ENCODE measurements at places on chromosomes 7 and 10.
A peak's percentile ranks its signal among the peaks of the same experiment; 100 is the strongest.

GRCh38 chr7:3630081-3630480 is 329.0 kb downstream of the SDK1 start:
- no peak for DNase-seq

DNA sequence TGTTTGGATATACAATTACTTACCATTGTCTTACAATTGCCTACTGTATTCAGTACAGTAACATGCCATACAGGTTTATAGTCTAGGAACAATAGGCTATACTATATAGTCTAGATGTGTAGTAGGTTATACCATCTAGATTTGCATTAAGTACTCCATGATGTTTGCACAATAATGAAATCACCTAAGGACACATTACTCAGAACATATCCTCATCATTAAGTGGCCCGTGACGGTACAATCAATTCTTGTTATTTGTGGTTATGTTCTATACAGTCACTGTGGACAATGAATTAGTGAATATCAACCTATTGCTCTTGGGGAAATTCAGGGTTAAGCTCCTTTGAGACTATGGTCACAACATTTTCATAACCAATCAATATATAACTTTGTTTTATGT is 75.6 kb downstream of the MICU1 start:
- no peak for DNase-seq

DNA sequence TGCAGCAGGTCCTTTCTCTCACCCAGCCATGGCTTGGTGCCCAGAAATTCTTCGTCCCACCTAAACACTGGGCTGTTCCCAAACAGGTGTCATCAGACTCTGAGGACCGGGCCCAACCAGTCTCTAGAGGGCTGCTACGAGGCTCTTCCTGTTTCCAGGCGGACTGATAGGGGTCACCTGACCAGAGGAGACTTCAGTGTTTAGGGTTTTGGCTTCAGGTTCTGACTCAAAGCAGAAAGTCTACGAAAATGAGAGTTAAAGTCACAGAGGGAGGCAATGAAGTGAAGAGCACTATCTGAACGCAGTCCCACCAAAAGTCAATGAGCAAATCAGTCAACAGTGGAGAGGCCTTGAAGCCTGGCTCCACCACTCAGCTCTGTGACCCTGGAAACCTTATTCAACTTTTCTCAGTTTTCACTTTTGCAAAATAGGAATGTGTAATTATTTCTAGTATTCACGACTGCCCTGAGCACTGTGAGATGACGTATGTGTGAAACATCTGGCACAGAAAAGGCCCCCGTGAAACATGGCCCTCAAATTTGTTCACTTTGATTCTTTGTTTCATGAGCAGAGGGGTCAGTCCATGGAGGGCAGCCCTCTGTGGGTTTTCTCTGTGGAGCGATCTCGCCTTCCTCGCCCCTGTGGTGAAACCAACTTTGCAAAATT is 189.9 kb upstream of the PDE1C start:
- DNase-seq: no peak

GRCh38 chr10:120480848-120481247 is 23.8 kb downstream of the PLPP4 start:
- no peak for DNase-seq

- DNase-seq: no peak
Observed at GRCh38 chr10:77348751-77349150, 288.9 kb downstream of the KCNMA1 start.

DNA sequence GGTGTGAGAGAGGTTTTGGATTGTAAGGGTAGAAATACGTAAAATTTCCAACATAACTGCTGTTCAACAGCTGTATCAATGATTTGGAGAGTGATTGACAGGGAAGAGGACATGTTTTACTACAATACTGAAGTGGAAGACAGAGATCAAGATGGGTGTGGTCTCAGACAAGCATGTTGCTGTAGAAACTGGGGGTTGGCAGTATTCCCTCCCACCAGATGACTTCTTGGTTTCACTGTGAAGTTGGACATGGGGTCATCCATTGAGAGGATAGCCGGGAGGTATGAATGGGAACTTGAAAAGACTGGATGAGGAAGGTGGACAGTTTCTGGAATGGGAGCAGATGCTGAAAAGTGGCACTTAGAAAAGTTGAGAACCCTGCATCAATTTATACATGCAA is 95.3 kb upstream of the HDAC9 start:
- DNase-seq: no peak

GRCh38 chr7:7761340-7761973 is 43.0 kb upstream of the RPA3 start:
- DNase-seq: no peak

DNA sequence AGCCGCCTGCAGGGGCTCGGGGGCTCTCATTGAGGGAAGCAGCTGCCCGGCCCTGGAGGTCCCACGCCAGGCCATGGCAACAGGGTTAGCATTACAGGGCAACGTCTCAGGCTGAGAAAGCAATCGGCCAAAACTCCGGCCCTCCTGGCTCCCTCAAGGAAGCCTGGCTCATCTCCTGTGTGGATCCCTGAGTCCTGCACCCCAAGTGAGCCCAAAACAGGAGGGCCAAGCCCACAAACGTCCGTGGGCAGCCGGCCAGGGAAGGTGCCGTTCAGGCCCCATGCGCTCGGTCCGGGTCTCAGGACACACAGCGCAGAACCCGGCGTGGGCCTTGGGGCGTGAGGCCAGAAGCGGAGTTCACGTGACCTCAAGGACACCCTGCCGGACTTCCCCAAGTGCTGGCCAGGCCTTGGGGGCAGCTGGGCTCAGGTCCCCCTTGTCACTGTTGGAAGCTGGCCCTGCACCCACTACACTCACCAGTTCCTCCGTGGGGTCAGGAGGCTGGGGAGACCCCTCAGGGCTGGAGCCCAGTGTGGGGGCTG is 8.0 kb upstream of the PWWP2B start:
- peak; percentile 62 for DNase-seq

- DNase-seq: no peak
Observed at GRCh38 chr10:108132303-108132702, 967.8 kb upstream of the SORCS1 start.

- DNase-seq: no peak
Observed at GRCh38 chr10:34730726-34731125, 84.4 kb downstream of the PARD3 start.

DNA sequence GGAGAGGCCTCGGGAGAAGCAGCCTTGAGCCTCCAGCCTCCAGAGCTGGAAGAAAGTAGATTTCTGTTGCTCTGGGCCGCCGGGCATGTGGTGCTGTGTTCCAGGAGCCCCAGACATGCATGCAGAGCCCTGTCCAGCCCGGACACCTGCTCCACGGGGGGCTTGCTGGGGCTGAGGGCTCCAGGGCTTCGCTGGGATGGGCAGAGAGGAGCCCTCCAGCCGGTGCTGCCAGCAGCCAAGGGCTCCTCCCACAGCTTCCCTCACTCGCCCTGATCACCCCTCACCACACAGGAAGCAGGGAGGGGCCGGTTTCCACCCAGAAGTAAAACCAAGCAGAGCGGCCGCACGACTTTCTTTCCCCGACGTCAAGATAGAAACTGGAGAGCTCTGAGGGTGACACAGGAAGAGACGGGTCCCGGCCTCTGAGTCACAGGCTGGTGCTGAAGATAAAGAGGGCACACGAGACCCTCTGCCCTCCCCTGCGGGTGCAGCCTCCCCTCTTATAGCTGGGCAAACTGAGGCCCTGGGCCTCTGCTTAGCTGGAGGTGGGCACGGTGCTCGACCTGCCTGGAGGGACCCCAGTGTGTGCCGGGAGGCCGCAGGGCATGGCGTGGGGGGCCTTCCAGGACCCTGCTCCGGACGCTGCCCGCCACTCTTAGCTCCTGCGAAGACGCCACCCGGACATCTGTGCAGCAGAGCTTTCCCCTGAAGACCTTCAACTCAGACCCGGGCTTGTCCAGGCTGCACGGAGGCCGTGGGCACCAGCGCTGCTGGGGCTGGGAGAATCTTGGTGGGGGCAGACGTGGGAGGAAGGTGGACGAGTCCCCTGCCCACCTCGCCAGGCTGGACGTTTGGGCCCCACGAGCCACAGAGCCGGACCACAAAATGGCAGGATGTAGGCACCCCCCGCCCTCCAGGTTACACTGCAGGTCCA is 31.1 kb downstream of the ADAP1 start:
- DNase-seq: peak; percentile 97

- no peak for DNase-seq
Observed at GRCh38 chr10:110056822-110057221, 49.0 kb downstream of the ADD3 start.

DNA sequence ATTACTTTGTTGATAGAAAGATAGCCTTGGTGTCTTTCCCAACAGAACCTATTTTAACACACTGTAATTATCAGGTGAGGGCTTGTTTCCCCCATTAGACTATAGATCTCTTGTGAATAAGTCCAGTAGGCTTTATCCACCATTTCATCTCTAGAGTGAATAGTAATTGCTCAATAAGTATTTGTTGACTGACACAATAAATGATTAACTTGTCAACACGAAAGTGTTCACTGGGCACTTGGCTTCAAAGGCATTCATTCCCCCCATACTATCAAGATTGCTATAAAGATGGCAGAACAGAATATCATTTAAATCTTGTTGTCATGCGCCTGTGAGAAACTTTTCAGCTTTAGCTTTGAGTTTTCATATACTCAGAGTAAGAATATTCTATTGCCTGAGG is 424.5 kb upstream of the LRRTM3 start:
- no peak for DNase-seq

DNA sequence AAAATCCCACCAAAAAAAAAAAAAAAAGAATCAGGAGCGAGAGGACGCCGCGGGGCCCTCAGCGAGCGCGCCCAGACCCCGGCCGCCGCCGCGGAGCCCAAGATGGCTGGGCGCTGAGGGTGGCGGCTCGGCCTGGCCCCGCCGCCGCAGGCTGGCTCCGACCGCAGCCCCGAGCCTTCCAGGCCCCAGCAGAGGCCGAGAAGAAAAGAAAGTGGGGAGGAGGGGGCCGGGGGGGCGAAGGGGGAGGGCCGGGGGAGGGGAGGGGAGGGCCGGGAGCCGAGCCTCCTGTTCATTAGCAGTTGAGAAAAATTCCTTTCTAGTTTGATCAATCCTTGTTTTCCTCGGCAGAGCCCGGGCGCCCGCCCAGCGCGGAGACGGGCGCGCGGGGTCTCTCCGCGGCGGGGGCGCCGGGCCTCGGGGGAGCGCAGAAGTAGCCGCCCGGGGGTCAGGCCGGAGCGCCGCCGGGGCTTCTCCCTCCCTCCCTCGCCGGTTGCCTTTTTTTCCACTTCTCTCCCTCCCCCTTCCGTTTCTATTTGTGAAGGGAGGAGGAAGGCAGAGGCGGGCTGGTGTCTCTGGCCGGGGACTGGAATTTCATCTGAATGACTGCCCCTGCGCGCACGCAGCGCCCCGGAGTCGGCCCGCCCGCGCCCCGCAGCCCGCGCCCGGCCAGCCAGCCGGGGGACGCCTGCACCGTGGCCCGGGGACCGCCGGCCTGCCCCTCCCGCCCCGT is 778 bp upstream of the TRIM8 start:
- DNase-seq: peak; percentile 72

- no peak for DNase-seq
Observed at GRCh38 chr7:120123528-120123927, 149.4 kb upstream of the KCND2 start.

DNA sequence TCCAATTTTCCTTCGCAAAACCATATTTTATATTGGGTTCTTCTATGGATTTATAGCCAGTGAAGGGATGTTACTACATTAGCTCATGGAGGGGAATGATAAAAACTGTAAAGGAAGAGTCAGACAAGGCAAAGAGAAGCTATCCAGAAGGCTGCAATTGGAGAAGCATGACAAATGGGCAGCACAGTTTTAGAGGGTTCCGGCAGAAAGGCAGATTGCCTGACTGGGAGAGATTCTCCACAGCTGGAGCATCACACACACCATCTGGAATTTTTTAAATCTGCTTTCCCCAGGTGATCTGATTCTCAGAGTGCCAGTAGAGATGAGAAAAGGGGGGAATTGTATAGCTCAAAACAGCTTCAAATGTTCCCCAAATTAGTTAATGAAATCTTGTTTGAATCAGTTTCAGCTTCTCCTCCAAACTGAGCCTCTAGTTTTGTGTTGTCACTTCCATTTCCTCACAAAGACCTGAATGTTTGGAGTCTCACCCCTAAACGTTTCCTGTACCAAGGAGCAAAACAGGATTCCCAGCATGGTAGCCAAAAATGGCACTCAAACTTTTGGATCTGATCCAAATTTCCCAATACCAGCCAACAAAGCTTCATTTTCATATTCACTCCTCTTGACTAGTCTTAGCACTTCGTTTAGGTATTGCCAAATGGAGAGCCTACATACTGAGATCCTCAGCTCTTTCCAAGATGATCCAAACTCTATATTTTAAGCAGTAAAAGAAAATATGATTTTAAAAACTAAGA is 177.5 kb downstream of the HPSE2 start:
- no peak for DNase-seq

DNA sequence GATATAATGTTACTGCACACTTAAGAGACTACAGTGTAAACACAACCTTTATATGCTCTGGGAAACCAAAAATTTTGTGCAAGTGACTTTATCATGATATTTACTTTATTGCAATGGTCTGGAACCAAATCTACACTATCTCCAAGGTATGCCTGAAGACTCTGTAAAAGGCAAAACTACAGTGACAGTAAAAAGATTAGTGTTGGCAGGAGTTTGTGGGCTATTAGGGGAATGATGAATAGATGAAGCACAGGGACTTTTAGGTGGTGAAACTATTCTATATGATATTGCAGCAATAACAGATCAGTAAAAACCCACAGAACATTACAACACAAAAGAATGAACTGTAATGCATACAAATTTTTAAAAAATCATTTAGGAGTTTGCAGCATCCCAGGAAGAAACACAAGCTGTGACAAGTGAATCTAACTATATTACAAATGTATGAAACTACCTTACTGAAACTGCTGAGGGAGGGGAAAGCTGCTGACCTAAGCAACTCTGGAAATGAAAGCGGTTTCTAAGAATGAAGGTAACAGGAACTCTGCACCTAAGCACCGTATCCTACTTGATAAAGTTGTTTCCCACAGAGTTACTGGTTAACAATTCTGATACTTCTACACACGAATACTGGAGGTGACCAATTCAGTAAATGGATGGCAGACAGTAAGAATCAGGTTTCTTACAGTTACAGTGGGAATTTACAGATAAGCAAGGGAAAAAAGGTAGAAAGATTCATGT is 82.6 kb downstream of the ATE1 start:
- DNase-seq: peak; percentile 16

GRCh38 chr10:93496322-93497041 is at the start of gene CEP55:
TSS of gene CEP55 (plus strand) at chr10:93496612. CDS start at chr10:93500052, 3,440 bp downstream.
- DNase-seq: peak; percentile 98

DNA sequence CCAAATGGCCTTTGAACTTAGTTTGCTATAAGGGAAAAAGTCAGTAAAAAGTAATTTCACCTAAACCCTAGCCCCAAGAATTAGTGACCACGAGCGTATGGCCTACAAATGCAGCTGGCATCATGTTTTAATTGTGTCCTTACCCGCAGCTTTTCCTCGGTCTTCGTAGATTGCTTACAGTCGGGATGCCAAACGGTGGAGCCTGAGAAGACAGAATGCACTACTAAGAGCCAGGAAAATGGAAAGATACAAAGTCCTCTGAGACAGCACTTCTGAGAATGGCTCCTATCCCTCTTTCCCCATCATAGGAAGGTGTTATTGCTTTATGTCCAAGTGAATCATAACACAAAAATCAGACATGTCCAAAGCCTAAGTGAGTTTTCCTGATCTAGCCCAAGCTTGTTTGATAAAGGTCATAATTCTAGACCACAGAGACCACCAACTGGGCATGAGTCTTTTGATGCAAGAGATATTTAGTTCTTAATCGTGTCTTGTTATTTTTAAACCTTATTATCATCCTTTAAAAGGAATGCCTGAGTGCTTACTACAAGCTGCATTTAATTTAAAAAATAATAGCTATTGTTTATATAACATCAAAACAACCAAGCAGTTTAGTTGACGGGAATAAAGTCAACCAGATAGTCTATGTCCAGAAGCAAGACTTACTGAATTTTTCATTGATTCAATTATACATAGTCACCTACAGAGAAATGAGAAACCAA is 83.7 kb upstream of the AFAP1L2 start:
- DNase-seq: no peak

GRCh38 chr10:126130271-126130710 is 233.9 kb downstream of the FANK1 start:
- DNase-seq: no peak
